8988T (cell line): ENCODE measurements at places on chromosomes 5 and 9.
A peak's percentile ranks its signal among the peaks of the same experiment; 100 is the strongest.

DNA sequence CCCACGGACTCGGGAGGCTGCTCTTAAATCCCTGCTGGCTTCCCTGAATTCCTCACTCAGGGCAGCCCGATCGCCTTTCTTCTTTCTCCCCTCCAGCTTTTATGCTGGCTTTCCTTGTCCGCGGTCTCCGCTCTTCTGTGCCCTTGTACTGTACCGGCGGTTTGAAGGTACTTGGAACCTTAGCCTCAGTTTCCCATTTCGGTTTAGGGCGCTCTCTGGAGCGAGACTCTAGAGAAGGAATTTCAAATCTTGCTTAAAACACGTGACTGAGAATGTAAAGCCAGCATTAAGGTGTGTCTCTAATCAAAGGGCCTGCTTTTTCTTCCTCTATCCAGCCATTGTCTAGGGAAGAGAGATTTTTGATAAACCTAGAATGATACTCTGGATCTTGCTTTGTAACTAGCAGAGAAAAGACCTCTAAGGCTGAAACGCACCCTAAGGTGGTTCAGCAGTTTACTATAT, 650 bp downstream of the GPR107 start:
- no peak for DNase-seq

GRCh38 chr5:32889078-32889477, 178.0 kb downstream of the NPR3 start:
- no peak for DNase-seq

GRCh38 chr9:93261735-93262523, 78.0 kb downstream of the WNK2 start:
- no peak for DNase-seq

GRCh38 chr5:14061106-14061505, 82.0 kb upstream of the TRIO start:
- no peak for DNase-seq

DNA sequence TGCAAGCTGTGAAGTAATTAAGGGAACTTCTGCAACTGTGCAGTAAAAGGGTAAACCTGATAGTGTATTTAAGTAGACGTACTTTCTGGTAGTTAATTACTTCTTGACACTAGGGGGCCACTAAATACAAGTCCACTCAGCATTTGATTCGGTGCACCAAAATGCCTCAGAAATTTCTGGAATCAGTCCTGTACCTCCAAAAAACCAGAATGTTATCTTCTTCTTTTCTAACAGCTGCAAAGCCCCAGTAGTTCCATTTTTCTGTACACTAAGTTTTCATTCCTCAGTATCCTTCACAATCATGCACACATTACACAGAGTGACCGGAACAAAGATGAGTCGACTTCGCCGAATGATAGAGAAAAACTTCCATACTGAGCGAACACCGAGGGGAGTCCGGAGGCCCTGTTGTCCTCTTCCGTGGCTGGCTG, 484 bp downstream of the GFM2 start:
- DNase-seq: no peak

DNA sequence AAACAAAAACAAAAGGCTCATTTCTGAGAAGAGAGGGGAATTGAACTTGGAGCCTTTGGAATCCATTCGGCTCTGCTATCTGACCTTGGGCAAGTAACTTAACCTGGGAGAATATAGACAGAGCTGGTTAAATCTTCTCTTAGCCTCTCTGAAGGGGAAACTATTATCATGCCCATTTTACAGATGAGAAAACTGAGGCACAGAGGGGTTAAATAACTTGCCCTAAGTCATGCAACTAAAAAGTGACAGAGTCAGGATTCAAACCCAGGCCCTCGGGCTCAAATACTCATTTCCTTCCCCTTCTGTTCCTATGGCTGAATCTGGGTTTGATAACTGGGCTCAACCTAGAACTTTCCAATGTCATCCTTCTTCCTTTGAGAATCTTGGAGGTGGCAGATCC, 291.3 kb upstream of the MSX2 start:
- DNase-seq: no peak

DNA sequence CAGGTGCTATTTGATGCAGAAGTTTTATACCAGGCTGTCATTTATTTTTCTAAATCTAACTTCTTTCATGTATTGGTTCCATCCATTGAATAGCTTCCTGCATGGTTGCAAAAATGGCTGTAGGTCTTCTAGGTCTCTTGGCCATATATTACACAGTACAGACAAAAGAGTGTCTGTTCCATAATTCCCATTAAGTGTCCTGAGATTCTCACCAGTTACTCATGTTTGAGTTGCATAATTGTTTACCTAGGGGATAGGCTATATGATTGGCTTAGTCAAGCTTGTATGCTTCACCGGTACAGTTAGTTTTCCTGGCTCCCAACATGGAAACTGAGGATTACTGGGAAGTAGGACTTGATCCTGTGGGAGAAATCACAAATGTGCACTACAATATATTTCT, 399.4 kb upstream of the NUDT12 start:
- DNase-seq: no peak

DNA sequence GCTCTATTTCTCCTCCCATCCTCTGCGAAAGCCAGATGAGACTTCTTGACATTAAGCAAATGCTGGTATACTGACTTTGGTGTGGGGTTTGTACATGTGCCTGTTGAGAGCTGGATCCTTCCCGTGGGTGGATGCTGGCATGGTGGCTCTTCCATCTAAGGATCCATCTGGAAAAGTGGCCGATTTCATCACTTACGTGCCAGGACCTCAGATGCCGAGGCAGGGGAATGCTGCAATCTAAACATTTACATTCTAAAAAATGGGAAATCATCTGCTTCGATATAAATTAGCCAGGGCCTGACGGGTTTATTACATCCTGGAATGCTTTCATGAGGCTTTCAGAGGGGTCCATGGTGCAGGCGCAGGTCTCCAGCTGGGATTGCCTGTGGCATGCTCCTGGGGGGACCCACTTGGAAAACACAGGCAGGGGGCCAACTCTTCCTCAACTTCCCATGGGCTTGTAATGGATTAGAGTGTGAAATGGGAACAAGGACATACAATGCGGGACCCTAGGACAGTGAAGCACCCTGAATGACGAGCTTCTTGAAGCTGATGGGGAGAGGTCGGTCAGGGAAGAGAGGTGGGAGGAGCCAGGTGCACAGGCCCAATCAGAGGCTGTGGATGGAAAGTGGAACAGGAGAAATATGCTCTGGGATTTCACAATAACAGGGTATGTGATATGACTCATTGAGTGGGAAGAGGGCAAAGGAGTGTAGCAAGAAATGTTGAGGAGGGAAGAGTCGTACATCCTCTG, 105.5 kb upstream of the PITX1 start:
- DNase-seq: peak; percentile 41

GRCh38 chr5:14513266-14513665, 68.3 kb upstream of the OTULINL start:
- no peak for DNase-seq

- DNase-seq: no peak
Observed at GRCh38 chr5:7592910-7593309, 197.0 kb downstream of the ADCY2 start.

DNA sequence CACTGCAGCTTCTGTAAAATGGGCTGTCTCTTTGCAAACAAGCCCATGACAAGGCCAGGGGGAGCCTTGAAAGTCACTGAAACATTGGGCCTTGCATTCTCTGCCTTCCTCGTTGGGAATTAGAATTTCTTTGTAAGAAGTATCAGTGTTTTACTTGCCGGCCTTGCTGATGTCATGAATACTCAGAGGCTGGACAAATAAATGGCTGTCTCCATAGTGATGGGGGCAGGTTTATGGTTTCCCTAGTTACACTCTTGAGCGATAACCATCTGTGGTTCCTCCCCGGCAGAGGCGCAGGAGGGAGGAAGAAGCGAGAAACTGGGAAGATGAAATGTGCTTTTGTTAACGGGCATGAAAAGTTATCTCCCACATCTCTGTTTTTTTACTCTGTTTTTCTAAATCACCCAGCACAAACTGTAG, 272.7 kb upstream of the PANK3 start:
- no peak for DNase-seq

- no peak for DNase-seq
Observed at GRCh38 chr5:143395638-143396352, 7.7 kb downstream of the NR3C1 start.

GRCh38 chr9:98479967-98480847, 224.8 kb upstream of the TBC1D2 start:
- no peak for DNase-seq

GRCh38 chr5:132425009-132425937, 55.8 kb downstream of the SLC22A5 start:
- DNase-seq: no peak

GRCh38 chr9:89008055-89008743, 16.9 kb downstream of the S1PR3 start:
- no peak for DNase-seq

GRCh38 chr5:82405618-82406204, 127.6 kb upstream of the RPS23 start:
- DNase-seq: no peak

GRCh38 chr5:15691521-15691920, 191.5 kb downstream of the FBXL7 start:
- DNase-seq: no peak
